ENCODE measurements at places on chromosomes 7 and 10. TPM values are rescaled to one million over a fixed set of nuclear protein-coding genes. Genes with fewer than 3 reads are reported as not detected.

DNA sequence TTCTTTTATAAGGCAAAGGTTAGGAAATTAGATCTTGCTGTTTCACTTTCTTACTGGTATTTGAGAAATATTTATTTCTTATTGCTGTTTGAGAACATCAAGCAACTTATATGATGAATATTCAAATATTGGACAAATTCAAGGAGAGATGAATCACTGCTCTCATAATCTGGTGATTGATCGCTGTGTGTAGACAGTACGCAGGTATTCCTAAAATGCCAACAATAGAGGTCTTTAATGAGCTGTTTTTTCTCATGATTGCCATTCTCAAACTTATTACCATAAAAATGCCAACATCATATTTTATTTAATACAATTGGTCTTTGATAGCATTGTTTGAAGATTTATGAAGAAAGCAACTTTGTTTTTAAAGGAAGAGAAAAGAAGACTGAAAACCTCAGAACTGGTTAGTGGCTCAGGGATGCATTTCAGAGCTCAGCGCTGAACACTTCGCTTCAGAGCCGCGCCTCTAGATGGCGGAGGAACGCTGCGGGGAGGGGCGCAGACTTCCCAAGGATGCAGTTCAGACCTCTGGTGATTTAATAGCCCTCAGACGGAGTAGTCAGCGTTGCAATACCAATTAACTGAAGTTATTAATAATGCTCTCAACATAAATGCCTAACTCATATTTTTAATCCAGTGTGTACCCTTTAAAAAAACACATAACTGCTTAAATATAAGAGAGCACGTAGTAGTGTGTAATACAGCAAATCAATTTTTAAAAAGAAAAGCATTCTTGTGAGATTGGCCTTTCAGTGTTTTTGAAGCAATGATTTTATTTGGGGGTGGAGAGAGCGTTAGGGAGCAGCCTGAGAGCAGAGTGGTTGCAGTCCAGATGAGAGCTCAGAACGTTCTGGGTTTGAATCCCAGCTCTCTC lies 38.5 kb upstream of the STEAP4 start:
- H3K27ac ChIP-seq: no peak overlapping the region
- no peak overlapping the region for H3K4me3 ChIP-seq
- no peaks in the 10 kb centered on the region for H3K27me3 ChIP-seq
- no peaks in the 10 kb centered on the region for H3K36me3 ChIP-seq
- no peaks in the 10 kb centered on the region for H3K4me1 ChIP-seq
- DNase-seq: no peak

The ACHE gene
- 17.5 TPM for total RNA-seq

DNA sequence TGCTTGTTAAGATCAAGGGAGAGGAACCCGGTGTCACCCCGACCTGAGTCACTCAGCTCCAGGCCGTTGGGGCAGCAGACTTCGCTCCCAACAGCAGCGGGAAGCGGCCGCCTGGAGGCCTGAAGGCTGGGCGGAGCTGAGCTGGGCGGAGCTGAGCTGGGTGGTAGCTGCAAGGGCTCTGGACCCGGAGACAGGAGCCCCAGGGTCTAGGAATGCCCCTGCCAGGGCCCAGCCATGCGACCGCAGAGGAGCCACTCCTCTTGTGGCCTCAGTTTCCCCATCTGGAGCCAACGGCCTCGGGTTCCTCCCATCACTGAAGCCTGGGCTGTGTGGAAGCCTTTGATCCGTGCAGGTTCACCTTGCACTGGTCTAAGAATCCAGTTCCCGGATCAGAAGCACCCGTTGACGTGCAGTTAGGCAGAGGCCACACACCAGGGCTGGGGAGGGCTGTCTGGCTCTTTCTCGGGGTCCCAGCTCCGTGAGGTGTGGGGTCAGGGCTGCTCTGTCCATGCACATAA lies 21.9 kb upstream of the DPYSL4 start:
- peaks cover 5% of the 10 kb centered on the region for H3K4me1 ChIP-seq
- H3K27me3 ChIP-seq: no peaks in the 10 kb centered on the region
- no peaks in the 10 kb centered on the region for H3K36me3 ChIP-seq
- DNase-seq: no peak
- no peak overlapping the region for H3K4me3 ChIP-seq
- no peak overlapping the region for H3K27ac ChIP-seq

DNA sequence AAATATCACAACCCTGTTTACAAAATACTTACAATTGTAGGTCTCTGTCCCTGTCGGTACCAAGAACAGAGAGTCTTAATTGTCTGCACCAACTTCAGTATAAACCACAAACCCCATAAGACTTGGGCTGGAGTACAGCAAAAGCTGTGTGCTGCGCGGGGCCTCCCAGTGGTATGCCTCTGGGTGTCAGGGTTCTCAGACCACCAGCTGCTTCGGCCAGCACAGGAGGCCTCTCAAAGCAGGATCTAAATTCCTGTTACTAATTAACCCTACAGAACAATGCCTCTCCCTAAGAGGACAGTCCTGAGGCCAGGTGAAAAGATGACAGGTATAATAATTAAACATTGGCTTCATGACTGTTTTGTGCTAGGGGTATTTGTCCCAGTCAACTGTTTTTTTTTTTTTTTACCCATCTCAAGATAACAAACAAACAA lies 957 bp upstream of the SVIL start:
- H3K27ac ChIP-seq: peak overlapping the region; percentile 84
- H3K27me3 ChIP-seq: no peaks in the 10 kb centered on the region
- H3K4me1 ChIP-seq: peaks cover 14% of the 10 kb centered on the region
- no peaks in the 10 kb centered on the region for H3K36me3 ChIP-seq

The CHST3 gene
- 16.5 TPM for total RNA-seq

- DNase-seq: no peak
- H3K27me3 ChIP-seq: peaks cover 66% of the 10 kb centered on the region
- no peaks in the 10 kb centered on the region for H3K36me3 ChIP-seq
- H3K27ac ChIP-seq: no peak overlapping the region
- H3K4me3 ChIP-seq: no peak overlapping the region
Measured at GRCh38 chr10:129965959-129966358, 1.9 kb upstream of the EBF3 start.

The MPP7 gene
- total RNA-seq: 10.1 TPM

DNA sequence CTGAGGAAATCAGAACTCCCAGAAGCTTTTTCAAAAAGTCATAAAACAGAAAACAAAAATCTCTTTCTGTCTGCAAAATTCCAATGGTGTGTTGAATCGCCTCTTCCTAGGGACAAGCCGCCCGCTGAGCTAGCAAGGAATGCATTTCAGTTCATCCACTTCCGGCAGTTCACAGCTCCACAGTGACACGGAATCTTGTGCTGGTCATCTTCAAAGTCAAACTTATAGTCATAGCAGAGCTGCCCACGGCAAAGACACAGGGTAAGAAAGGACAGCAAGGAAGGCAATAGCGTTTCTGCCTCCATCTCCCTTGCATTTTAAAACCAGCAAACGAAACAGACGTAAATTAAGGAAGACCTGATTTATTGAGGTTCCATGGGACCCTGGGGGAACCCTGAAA lies 111.2 kb downstream of the GALNT11 start:
- no peak overlapping the region for H3K4me3 ChIP-seq
- no peak for DNase-seq
- H3K36me3 ChIP-seq: peaks cover 10% of the 10 kb centered on the region

DNA sequence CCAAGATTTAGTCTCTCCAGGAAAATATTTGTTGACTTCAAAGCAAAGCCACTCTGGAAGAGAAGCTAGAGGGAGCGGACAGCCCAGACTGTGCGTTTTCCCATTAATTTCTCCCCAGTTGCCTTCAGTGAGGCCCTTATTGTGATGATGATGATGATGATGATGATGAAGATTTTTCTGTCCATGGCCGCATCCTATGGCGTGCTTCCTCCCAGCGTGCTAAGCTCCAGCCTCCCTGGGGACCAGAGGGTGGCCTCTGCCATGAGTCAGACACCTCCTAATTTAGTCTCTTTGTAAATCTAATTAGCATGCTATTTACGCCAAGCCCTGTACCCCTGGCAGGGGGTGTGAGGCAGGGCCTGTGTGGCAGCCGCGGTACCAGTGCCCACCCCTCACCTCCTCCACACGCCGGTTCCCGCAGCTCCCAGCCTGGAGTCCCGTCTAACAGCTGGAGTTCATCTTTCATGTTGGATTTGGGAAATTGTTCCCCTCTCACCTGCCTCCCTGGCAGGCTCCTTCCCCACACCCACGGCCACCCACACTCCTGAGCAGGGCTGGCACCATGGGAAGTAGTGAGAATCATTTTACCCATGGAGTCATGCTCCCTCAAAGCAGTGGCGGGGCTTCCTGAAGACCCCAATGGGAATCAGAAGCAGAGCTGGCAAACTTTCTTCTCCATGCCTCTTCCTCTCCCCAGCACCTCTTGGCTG lies 92.2 kb downstream of the C10orf105 start:
- no peaks in the 10 kb centered on the region for H3K36me3 ChIP-seq
- H3K27me3 ChIP-seq: no peaks in the 10 kb centered on the region
- H3K4me1 ChIP-seq: no peaks in the 10 kb centered on the region
- H3K27ac ChIP-seq: no peak overlapping the region
- DNase-seq: no peak
- H3K4me3 ChIP-seq: no peak overlapping the region

- DNase-seq: no peak
- no peaks in the 10 kb centered on the region for H3K36me3 ChIP-seq
- H3K27me3 ChIP-seq: no peaks in the 10 kb centered on the region
- H3K4me3 ChIP-seq: no peak overlapping the region
- no peaks in the 10 kb centered on the region for H3K4me1 ChIP-seq
Measured at GRCh38 chr10:30412901-30413300, 21.1 kb upstream of the MAP3K8 start.

DNA sequence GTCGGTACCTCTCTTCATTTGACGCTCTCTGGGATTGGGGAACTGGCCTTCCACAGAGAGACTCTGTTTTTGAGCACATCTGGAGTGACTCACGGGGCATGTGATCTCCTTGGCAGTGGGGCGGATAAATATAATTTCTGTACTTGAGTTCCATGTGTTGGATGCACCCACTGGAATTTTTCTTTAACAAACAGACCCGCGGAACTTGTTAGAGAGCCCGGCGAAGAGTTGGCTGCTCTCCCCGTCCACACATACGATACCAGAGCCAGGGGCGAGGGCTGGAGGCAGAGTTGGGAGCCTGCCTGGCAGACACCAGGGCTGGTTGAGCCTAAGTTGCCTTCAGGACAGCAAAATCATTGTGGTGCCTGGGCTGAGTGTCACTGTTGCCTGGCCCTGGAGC lies at the start of gene FAM180A:
Gene FAM180A (minus strand): TSS at position 44 of the 400 bp plus-strand sequence. CDS start 233 bp downstream, outside the sequence.
- H3K4me3 ChIP-seq: no peak within 1 kb of the TSS
- no peaks in the 10 kb centered on the region for H3K36me3 ChIP-seq
- H3K27ac ChIP-seq: no peak within 1 kb of the TSS
- H3K4me1 ChIP-seq: no peaks in the 10 kb centered on the region
- DNase-seq: peak; percentile 40
- no peaks in the 10 kb centered on the region for H3K27me3 ChIP-seq

DNA sequence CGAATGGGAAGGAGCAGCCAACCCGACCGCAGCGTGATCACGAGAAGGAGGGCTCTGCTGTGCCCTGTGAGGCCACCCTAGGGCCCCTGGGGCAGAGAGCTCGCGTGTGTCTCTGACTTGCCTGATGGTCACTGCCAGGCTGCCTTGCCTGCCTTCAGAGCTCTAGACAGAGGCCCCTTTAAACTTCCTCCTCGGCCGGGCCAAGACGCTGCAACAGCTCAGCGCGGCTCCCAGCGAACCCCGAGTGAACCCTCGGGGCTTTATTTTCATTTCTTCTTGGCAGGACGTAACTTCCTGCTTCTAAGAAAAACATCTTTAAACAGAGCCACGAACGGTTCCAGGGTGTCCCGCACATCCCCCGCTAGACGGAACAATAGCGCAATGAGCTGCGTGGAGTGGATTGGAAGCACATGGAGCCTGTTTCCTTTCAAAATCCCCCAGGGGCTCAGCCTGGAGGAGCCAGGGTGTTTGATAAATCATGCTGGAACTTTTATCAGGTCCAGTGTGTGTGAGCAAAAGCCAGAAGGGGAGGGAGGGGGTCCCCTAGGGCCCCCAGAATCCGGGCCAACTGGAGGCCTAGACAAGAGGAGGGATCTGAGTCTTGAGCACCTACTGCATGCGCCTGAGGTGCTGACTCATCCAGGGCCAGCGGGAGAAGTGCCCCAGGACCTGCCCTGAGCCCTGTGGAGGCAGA lies 134.1 kb upstream of the GDF10 start:
- H3K4me1 ChIP-seq: no peaks in the 10 kb centered on the region
- peak; percentile 22 for DNase-seq
- peak overlapping the region; percentile 22 for H3K4me3 ChIP-seq

DNA sequence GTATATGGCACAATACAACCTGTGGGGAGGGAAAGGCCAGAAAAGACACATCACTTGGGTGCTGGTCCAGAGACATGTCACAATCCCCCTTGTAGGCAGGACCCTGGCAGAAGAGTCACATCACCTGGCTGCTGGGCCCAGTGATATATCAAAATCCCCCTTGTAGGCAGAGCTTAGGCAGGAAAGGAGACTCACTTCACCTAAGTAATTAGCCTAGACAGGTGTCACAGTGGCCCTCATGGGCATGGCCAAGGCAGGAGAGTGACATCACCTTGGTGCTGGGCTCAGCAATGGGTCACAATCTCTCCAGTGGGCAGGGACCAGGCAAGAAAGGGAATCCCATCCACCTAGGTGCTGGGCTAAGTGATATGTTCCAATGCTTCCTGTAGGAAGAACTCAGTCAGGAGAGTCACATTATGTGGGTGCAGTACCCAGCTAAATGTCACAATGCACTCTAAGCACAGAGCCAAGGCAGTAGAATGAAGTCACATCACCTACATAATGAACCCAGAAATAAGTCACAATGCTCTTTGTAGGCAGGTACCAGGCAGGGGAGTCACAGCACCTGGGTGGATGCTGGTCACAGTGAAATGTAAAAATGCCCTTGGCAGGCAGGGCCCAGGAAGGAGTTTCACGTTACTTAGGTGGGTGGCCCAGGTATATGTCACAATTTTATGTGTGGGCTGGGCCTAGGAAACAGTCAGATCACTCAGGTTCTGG lies 18.9 kb upstream of the ZNF736 start:
- no peaks in the 10 kb centered on the region for H3K27me3 ChIP-seq
- no peak overlapping the region for H3K27ac ChIP-seq
- no peak for DNase-seq
- no peak overlapping the region for H3K4me3 ChIP-seq
- H3K4me1 ChIP-seq: no peaks in the 10 kb centered on the region
- no peaks in the 10 kb centered on the region for H3K36me3 ChIP-seq

DNA sequence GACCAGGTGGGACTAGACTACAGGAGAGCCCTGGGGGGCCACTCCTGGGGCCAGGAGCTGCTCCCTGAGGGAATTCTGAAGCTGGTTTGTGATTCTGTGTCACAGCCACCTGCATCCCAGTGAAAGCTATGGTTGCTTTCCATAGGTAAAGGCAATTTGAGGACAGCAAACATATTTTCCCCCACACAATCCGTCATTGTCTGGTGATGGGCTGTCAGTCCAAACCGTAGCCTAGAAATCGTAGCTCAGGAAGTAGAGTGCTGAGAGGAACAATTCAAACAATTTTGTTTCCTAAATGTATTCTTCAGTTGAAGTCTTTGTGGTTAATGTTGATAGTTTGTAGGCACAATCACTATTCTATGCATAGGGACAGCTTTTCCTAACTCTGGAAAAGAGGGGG lies 106.0 kb upstream of the INSYN2A start:
- no peaks in the 10 kb centered on the region for H3K27me3 ChIP-seq
- no peaks in the 10 kb centered on the region for H3K36me3 ChIP-seq
- no peak overlapping the region for H3K4me3 ChIP-seq
- H3K4me1 ChIP-seq: no peaks in the 10 kb centered on the region
- no peak for DNase-seq

The ADRA2A gene
- 12.3 TPM for total RNA-seq

The GNAI1 gene
- total RNA-seq: 40.4 TPM

- no peak for DNase-seq
- H3K36me3 ChIP-seq: no peaks in the 10 kb centered on the region
- H3K27me3 ChIP-seq: no peaks in the 10 kb centered on the region
- no peak overlapping the region for H3K27ac ChIP-seq
- no peak overlapping the region for H3K4me3 ChIP-seq
Measured at GRCh38 chr7:17595546-17595945, 297.1 kb downstream of the AHR start.

The ZNF425 gene
- 4.0 TPM for total RNA-seq

The FAM185A gene
- 15.2 TPM for total RNA-seq

Measured in prostate gland (tissue), 2 donors.